Neural crest cell (in vitro differentiated cells): ENCODE measurements at places on chromosomes 5 and 9.
A peak's percentile ranks its signal among the peaks of the same experiment; 100 is the strongest.

DNA sequence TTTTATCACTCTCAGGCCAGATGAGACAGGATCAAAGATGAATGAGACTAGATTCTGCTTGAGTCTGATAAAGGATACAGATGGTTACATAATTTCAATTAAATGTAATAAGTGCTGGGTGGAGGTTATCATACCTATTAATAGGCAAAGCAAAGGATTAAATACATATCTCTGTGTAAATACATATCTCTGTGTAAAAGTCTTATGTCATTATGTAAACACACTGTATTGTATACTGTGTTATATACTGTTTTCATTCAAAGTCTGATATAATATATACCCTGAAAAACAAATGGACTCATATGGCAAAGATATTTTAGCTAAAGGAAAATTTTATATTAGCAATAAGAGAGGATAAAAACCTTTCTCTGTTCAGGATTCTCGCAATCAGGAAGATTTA lies 605.8 kb upstream of the PTGER4 start:
- no peak for DNase-seq

GRCh38 chr9:107805201-107805600 lies 315.6 kb upstream of the KLF4 start:
- DNase-seq, result no peak

GRCh38 chr9:97906236-97906831 lies 16.0 kb downstream of the TRMO start:
- DNase-seq, result no peak

DNA sequence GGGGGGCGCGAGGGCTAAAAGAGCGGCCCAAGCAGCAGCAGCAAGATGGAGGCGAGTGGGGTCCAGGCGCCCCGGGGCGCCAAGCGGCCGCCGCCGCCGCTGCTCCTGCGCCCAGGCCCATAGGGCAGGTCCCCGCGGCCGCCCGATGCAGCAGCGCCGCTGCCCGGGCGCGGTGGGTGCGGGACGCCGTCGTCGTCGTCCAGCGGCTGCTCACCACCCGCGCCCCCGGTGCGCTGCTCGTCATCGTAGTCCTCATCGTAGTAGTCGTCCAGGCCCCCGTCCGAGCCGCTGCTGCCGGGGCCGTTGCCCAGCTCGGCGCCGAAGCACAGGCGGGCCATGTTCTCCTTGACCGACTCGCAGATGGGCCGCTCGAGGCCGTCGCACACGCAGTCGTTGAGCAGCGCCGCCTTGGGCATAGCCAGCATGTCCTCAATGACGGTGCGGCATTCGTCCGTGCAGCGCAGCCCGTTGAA lies 1.5 kb downstream of the GAS1 start:
- peak; percentile 40 for DNase-seq

DNA sequence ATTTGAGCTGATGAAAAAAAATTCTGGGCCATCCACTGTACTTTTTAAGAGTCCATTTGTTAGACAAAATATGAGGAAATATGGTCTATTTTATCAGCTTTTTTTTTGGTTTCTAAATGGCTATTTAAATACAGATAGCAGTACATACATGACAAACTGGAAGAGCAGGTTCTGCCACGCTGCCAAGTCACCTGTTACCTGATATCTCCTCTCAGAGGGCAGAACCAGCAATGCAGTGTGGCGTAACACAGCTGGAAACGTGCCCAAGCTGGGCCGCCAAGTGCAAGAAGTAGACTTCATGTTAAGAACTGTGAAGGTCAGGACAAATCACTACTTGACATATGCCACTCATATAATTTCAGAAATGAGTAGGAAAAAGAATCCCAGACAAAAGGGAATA lies 8.1 kb downstream of the MCIDAS start:
- no peak for DNase-seq

DNA sequence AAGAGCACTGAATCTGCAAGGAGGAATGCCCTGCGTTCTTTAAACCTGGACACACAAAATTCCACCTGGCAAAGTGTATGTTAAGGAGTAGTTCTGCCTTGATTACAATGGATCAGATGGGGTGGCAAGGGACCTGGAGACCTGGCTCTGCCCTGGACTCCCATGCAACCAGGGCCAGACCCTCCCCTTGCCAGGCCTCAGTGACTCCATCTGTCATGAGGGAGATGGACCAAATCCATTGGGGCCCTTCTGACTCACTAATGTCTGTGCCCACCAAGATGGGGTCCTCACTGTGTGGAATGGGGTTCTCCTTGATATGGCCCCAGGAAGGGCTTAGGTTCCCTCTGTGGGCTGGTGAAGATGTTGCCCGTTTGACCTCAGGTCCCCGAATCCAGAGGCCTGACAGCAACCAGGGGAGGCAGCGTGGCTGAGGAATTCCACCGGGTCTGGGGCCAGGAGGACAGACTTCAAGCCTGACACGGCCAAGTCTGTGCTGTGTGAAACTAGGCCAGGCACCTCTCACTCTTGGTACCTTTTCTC lies 100.3 kb downstream of the PAX5 start:
- no peak for DNase-seq

GRCh38 chr5:181108578-181109165 lies 22.3 kb downstream of the OR2V1 start:
- no peak for DNase-seq

DNA sequence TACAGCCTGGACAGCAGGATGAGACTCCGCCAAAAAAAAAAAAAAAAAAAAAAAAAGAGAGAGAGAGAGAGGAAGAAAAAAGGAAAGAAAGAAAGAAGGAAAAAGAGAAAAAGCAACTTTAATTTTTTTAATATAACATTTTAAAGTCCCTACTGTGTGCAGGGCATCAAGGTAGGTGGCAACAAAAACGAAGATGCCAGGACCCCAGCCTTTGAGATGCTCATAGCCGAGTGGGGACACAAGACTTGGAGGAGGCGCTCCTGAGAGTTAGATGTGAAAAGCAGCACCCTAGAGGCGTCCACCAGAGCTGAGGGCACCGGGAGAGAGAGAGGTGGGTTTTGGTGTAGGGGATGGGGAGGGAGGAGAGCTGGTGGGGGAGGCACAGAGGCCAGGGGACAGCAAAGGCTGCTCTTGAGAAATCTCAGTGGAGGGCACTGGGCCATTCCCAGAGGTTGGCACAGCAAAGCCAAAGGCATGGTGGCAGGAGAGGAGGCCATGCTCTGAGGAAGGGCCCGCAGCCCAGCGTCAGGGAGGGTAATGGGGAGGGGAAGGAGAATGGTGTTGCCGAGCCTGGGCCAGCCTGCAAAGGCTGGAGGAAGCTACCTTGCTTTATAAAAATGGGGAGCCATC lies 135.6 kb downstream of the C9orf50 start:
- DNase-seq, result no peak

GRCh38 chr5:125338440-125339174 lies 592.2 kb upstream of the ZNF608 start:
- DNase-seq, result no peak

DNA sequence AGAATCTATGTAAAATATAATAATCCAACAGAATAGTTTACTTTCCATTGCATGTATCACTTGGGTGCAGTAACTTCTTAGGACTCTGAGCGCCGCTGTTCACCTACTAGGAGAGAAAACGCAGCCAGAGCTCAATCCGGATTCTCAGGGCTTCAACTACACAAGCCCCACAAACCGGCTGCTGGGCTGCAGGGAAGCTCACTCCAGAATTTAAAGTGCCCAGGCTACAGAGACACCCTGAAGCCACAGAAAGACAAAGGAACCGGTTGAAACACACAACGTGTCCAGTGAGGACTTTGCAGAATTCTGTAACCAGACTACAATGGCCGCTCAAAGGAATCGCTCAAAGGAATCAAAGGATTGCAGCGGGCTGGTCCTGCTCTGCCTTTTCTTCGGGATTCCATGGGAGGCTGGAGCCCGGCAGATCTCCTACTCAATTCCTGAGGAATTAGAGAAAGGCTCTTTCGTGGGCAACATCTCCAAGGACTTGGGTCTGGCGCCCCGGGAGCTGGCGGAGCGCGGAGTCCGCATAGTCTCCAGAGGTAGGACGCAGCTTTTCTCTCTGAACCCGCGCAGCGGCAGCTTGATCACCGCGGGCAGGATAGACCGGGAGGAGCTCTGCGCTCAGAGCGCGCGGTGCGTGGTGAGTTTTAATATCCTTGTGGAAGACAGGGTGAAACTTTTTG lies at the start of gene PCDHGA10:
TSS of gene PCDHGA10 (plus strand) at position 134 of the 686 bp plus-strand sequence. CDS start at position 323, 189 bp downstream.
- peak; percentile 37 for DNase-seq

DNA sequence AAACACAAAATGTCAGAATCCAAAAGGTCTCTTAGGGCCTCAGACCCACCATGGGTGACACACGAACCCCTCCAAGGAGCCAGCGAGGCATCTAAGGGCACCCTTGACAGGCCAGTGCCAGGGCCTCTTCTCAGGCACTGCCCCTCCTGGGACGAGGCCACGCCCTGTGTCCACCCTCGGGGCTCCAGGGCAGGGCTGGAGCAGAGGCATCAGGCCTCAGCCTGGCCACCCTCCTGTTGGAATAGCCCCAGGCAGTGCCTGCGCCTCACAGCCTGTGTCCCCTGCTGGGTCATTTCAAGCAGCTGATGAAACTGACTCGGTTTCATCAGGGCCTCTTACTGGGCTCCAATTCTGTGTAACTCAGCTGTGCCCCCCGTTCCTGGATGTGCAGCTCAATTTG lies 32.8 kb upstream of the SUSD3 start:
- no peak for DNase-seq

- DNase-seq, result peak; percentile 74
Measured at GRCh38 chr9:130042885-130043653, at the start of gene FNBP1. FNBP1 (minus strand) TSS chr9:130043189; CDS start chr9:130042975, 214 bp downstream.

DNA sequence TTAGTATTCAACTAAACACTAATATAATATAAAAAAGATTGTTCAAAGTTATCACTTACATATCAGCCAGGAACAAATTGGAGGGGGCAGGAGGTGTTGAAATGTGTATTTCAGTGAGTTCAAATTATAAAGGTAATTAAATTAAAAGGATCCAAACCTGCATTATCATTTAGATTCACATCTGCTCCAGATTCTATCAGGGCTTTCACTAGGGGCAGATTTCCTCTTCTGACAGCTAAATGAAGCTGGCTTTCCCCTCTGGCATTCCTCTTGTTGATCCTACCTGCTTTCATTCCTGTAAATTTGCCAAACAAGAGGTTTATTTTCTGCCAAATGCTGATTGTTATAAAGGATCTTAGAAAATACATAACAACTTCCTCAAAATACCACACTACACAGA lies 86.3 kb upstream of the GCNT4 start:
- DNase-seq, result no peak

DNA sequence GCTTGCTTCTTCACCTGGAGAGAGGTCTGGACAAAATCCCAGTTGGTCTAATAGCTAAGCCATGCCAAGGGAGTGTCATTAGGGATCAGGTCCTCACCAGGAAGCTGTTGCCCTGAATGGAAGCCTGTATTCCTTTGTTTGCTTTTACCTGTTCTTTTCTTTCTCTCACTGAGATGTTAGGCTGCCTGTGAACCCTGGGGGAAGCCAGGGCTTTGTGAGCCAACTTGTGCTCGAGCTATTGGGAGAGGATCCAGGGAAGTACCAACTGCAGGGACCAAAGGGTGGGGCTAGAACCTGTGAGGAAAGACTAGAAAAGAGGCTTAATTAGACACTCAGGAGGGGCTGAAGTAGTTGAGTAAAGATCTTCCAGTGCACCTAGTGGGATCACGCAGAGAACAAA lies 451.2 kb upstream of the TLE4 start:
- no peak for DNase-seq

- DNase-seq, result no peak
Measured at GRCh38 chr9:2317591-2317990, 302.4 kb downstream of the SMARCA2 start.

DNA sequence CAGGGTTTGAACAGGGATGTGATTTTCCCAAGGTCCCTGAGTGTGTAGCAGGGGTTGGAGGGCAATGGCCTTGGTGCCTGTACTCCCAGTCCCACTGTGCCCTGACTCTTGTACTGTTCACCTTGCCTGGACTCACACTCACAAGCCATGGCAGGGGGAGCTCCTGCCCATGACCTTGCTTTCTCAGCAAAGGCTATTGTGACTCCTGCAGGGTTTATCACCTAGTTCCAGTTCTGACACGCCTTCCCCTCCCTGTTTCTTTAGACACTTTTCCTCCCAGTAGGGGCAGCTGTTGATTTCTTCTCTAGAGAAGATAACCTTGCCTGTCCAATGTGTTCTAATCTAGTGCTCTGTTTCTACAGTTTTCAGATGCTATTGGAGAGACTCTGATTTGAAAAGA lies 139.5 kb downstream of the FSTL4 start:
- DNase-seq, result no peak

DNA sequence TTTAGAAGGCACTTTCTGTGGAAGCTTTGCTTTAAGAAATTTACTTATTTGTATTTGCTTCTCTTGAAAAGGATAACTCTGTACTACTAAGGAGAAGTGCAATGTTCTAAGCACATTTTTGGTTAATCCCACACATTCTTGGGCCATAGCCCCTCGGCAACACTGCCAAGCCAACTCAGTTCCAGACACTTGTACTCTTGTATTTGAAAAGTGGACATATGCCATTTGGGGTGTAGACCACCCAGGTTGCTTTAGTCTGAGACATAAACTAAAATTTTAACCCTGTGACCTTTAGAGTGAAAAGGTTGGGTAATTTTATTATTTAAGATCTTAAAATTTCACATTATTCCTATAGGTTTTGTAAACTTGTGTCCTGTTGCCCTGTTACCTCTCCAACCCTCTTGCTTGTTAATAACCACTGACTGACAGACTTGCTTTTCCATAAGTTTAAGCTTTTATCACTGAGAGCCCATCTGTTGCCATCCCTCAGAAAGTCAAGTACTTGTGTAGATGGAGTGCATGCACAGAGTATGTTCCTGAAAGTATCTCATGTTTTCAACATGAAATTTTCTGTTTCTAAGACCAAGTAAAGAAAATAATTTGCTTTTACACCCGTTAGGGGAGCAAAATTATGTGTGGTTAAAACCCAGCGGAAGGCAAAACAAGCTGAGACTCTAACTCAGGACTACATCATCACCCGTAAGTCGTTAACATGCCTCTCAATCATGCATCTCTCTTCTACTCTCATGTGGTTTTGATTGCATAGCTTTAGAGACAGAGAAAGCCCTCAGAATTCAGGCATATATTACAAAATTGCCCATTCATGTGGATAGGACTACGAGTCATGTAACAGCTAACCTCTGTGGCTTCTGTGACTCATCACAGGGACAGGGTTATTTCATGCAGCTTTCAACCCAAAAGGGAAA lies 117.3 kb downstream of the GDNF start:
- DNase-seq, result no peak

GRCh38 chr5:179054036-179054785 lies 6.0 kb upstream of the ZNF354C start:
- DNase-seq, result no peak

- DNase-seq, result no peak
Measured at GRCh38 chr9:136742591-136743391, at the start of gene LCN10. LCN10 (minus strand) TSS chr9:136742940; CDS start chr9:136742903, 37 bp downstream.

DNA sequence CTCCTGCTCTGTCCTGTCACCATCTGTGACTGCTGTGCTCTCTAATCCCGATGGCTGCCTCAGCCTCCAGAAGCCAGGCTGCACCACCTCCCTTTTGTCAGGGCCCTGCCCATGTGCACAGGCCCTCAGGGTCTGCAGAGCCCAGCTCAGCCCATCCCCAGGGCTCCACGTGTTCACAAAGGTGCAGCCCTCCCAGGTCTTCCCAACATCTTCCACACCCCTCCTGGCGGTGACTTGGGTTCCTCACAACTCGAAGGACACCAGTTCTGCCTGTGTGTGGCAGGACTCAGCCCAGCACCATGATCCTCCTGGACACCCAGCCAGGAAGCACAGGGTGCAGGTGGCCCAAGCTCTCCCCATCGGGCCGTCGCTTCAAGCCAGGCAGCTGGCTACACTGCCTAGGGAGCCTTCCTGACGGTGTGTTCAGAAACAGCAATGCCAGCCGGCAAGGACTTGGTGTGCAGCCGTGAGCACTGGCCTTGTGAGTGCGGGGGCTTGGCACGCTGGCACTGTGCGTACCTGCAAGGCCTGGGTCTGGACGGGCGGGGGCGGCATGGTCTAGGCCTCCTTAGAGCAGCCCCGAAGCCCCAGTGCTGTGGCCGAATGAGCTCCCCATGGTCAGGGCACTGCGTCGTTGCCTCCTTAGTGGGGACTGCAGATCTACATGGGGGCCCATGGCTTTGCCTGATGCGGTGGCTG lies 96.1 kb downstream of the MRPL36 start:
- no peak for DNase-seq
